ENCODE measurements at places on chromosomes 5 and 9.
A peak's percentile ranks its signal among the peaks of the same experiment; 100 is the strongest.

DNA sequence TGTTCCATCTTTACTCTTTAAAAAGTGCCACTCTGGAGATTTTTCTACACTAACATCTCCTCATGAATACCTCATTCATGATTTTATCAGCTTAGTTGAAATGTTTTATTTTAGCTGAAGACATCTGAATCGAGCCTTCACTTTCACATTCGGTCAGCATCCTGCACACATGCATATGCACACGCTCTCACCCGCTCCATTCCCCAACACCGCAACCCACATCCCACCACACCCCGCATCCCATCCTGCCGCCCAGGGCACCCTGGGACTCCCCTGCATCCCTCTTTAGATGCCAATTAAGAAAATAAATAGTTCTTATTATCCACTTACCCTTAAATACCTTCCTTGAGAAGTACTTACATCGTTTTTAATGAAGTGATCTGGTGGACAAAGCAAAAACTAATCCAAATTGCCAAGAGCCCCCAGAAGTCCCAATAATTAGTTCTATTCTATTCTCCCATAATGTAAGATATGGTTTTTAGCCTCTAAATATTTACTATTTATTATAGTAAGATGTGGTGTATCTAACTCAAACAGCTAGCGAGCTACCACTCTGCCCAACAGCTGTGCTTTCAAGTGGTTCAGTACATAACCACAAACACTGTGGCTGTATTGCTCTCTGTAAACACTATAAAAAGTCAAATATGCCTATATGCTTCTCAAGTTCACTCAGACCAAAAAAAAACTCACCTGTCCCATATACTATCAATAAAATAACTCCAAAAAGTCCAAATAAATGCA, 38.2 kb downstream of the GZMK start:
- peak; percentile 21 for DNase-seq

GRCh38 chr5:43256261-43256966, 56.8 kb downstream of the HMGCS1 start:
- no peak for DNase-seq

DNA sequence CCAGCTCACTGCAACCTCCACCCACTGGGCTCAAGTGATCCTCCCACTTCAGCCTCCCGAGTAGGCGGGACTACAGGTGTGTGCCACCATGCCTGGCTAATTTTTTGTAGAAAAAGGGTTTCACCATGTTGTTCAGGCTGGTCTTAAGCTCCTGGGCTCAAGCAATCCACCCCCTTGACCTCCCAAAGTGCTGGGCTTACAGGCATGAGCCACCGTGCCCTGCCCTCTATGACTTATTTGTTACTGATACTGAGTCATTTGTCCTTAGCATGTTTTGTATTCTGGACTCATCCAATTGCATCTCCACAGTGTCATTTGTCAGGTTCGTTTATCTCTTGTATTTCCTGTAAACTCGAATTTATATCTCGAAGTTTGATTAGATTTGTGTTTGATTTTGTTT, 2.7 kb upstream of the ITK start:
- no peak for DNase-seq

DNA sequence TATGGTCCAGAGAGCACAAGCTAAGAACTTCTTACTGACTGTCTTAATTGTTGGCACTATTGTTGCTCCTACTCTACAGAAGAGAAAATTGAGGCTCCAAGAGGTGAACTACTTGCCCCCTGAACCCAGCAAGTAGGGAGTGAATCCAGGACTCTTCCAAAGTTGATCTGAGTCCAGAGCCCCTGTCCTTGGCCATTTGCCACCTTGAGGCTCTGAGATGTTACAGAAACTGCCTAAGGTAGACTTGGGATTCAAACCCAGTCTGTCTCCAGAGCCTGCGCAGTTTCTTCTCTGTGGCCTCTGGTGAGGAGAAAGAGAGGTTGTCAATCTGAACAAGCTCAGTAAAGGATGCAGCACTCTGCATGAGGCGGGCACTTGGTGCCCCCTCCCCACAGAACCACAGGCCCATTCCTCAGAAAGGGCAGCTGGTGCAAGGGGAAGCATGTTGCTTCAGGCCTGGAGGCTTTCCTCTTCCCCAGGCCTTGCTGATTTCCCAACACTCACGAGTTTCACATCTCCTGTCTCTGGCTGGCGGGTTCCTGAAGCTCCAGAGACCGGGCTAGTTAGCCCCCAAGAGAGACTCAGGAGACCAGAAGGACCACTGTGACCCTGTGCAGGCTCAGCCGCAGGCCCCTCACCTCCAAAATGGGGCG, 2.9 kb upstream of the LCP2 start:
- no peak for DNase-seq

DNA sequence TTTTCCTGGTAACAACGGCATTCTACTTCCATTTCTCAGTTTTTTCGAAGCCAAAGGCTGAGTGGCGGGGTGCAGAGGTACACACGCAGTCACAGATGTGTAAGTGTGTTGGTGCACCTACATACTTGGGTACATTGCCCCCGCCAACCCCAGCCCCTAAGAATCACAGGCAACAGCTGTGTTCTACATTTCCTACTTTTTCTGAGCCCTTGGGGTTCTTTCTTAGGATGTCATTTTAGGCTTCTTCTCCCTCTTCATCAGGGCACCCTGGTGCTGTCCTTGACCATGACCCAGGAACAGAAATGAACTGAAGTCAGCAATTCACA, 104.8 kb downstream of the PAX5 start:
- no peak for DNase-seq

GRCh38 chr5:113495422-113495841, 7.2 kb upstream of the MCC start:
- DNase-seq = no peak

All from stimulated activated CD8-positive, alpha-beta memory T cell treated with anti-CD3 and anti-CD28 coated beads, Interleukin-7, amount 100 ng/mL, for 24 hours (primary cell).